Stimulated activated CD4-positive, alpha-beta T cell treated with anti-CD3 and anti-CD28 coated beads, Interleukin-1b, Interleukin-23, amount 100 ng/mL, for 1 hour (primary cell): ENCODE measurements at places on chromosomes 13 and 19.

DNA sequence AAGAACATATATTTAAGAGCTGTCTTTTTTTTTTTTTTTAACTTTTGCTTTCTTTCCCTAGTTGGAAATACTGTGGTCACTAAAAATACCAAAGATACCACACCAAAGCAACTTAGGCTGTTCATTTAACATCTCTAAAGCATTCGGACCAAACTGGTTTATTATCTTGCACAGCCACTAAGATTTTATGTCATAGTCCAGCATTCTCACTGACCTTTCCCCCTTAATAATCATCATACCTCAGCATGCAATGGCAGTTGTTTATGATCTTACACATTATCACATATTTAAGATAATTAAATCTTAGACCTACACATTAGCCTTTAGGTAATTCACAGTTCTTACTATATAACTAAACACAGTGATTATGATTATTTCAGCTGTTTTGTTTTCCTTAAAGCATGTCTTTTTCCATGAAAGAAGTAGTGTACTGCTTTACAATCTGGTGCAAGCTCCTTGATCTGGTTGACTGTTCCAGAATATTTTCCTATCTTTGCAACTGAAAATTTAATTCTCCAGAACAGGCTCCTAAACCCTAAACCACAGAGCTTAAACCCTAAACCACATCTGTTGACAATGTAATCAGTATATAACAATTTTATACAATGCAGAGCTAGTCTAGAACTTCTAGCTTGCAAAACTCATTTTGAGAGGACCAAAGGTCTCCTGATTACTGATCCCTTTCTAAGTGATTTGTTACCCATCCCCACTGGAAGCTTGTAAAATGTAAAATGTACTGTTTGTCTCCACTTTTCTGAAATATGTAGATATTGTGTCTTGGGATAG, 74.2 kb downstream of the CDK8 start:
- DNase-seq, result no peak

- DNase-seq, result no peak
Observed at GRCh38 chr13:25225970-25226369, 53.9 kb upstream of the AMER2 start.

GRCh38 chr19:44284968-44285367, 19.9 kb downstream of the ZNF235 start:
- no peak for DNase-seq

DNA sequence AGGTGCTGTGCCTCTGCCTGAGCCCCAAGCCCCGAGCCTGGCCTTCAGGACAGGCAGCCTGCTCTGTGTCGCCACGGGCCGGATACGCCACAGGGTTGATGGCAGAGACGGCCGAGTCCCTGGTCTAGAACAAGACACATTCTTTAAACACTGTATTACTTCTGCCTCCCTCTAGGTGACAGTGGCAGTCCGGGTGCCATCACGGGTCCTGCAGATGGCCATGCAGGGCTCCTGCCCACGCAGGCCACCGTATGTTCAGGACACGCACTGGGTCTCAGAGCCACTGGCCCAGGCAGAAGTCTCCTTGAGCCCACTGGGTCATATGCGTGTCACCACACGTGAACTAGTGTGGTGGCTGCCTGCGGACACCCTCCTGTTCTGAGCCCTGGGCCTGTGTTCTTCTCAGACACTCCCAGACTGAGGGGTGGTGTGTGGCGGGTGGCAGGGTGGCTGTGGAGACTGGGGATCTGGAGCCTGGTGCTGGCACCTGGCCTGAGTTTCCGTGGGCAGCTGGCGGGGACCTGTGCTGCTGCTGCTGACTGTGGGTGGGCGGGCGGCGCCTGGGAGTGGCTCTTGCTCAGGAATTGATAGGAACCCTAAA, 4.4 kb downstream of the PLEKHJ1 start:
- DNase-seq, result no peak

DNA sequence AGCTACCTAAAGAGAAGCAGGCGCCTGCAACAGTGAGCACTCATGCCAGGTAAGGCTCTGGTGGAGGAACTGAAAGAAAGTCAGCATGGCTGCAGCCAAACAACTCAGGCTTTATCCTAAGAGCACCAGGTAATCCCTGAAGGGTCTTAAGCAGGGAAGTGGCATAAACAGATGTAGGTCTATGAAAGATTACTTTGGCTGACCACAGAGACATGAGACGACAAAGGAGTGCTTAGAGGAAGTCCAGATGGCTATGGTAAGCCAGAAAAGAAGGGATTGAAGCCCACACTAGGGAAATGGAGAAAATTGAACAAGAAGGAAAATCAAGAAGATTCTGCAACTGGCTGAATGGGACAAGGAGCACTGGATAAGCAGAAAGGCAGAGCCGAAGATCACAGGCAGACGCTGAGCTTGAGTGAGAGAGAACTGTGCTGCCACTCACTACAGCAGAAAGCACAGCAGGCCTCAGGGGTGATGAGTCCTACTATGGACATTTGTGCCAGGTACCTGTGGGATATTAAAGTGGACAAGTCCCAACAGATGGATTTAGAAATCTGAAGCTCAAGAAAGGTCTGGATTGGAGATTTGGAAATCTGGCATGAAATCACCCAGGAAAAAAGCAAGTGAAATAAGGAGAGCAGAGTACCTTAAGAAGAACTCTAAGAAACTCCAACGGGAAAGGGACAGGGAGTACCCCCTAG, 4.2 kb downstream of the RCBTB1 start:
- no peak for DNase-seq

DNA sequence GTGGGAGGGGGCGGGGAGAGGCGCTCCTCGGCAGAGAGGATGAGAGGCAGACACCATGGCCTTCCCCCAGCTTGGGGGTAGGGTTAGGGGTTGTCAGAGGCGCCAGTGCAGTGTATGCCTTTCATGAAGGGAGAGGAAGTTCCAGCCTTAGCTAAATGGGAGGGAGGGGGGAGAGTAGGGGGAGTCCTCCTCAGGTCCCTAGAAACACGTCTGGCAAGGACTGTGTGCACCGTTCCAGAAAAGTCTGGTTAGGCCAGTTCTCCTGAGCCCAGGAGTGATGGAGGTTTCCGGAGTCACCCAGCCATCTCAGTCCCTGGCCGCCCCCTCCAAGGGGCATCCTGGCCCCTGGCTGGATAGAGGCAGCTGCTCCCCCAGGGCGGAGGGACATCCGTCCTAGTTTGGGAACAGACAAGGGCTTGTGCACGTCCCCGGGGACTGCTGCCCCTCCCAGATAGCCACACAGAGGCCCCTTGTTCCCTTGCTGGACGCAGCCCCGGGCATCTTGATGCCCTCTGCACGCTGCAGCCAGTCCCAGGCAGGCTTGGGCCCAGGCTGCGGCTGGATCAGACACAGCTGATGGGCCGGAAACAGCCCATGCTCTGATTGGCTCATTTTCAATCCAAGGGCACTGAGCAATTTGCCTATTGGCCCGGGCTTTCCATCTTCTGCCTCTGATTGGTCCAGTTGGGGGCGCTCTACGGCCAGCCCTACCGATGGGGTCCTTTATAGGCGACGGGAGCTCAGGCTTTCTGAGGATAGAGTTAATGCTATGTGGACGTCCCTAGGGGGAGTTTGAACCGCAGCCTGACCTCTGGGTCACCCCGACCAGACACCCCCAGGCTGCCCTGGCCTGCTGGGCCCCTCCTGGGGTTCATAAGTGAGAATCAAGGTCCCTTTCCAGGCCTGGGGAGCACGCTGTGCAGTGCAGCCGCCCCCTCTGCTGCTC, 3.8 kb downstream of the S1PR2 start:
- no peak for DNase-seq

DNA sequence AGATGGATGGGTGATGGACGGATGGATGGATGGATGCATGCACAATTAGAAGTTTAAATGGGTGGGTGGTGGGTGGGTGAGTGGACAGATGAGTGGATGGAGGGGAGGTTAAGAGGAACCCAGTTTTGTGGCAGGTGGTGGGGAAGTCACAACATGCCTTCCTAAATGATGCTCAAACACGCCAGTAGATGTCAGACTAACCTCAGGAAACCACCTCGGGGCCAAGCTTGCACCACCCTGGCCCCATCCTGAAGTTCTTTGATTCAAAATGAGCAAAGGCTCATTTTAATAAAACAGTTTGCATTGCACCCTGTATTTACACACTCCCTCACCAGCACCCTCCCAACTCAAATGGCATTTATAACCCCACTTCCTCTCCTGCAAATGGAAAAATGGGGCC, 91.4 kb upstream of the CACNA1A start:
- DNase-seq, result no peak

DNA sequence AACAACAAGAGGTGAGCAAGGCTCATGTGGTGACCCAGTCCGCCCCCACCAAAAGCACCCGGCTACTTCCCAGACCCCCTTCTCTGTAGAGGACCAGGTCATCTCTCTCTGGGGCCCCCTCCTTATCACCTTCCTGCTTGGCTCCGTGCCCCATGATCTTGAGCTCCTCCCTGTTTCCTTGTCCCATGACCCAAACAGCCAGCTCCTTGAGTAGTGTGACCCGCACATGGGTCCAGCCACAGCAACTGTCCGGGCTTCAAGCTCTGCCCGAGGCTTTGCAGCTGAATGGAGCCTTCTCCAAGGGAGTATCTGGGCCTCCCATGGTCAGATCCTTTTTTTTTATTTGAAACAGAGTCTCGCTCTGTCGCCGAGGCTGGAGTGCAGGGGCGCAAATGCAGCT, 61.8 kb downstream of the MYO9B start:
- no peak for DNase-seq

DNA sequence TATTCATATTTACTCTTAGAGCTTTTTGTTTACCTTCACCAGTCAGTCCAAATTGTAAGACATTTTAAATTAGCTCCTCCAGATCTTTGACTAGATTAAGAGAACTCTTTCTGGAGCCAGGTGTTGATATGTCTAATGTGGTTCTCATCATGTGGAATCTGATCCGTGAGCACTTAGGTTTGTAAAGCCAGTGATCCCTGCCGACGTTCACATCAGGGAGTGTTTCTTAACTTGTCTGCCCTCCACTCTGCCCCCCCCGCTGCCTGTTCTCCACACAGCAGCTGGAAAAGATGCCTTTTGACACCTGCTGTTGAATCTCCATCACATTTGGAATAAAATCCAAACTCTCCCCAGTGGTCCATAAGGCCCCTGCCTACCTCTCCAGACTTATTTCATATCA, 17.7 kb downstream of the METTL21C start:
- no peak for DNase-seq

GRCh38 chr13:105491345-105491744, 1044.1 kb downstream of the EFNB2 start:
- no peak for DNase-seq

GRCh38 chr19:14015524-14016035, 9.5 kb upstream of the RFX1 start:
- DNase-seq, result no peak

- DNase-seq, result no peak
Observed at GRCh38 chr13:106462710-106463109, 72.8 kb downstream of the EFNB2 start.

DNA sequence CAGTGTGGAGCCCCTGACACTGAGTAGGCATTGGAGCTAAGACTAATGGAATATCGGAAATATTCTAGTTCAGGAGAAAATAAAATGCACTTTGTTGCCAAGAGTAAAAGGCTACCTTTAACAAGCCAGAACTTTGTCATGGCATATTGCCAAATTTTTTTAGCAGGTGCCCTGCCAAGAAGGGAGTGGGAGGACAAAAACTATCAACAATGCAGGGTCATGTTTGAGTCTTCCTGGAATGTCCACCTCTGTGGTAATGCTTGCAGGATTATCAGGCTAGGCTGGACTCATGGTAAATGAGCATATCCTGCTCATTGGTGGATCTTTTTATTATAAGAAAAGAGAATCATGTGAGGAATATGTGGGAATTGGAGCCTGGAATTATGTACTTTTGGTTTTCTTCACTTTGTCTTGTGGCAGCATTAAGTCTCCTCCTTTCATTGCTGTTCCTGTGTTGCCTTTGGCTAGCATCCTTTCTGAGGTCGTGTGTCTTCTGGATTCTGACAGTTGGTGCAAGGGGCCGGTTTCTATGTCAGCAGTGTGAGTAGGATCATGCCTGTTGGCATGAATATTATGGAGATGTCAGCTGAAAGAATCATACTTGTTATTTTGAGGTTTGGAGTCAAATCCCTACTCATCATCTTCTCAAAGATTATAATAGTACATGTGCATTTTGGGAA, 122.9 kb upstream of the SPRY2 start:
- no peak for DNase-seq

GRCh38 chr13:112804374-112804773, 114.5 kb downstream of the ATP11A start:
- no peak for DNase-seq

GRCh38 chr13:21095311-21095710, 33.9 kb upstream of the LATS2 start:
- no peak for DNase-seq

DNA sequence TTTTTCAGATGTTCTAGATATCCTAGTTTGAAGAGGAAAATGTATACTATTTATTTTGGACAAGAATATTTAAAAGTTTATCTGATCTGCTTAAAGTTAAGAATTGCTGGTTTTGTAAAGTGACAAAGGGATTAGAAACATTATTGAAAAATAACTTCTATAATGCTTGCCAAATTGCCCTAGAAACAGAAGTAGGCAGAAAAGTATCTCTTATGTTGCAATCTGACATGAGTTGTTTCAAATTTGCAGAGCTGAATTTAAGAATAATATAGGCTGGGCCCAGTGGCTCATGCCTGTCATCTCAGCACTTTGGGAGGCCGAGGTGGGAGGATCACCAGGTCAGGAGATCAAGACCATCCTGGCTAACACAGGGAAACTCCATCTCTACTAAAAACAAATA, 777.1 kb downstream of the LIG4 start:
- DNase-seq, result no peak
